Central memory CD8-positive, alpha-beta T cell (primary cell): ENCODE measurements at places on chromosomes 3 and 15.

GRCh38 chr3:153042088-153042487, 119.9 kb upstream of the RAP2B start:
- H3K27ac ChIP-seq: no peak overlapping the region
- DNase-seq: no peak
- H3K27me3 ChIP-seq: peaks cover 8% of the 10 kb centered on the region
- H3K36me3 ChIP-seq: peaks cover 2% of the 10 kb centered on the region
- no peak overlapping the region for H3K4me3 ChIP-seq

- H3K27ac ChIP-seq: no peak overlapping the region
- no peaks in the 10 kb centered on the region for H3K4me1 ChIP-seq
- no peak for DNase-seq
- no peak overlapping the region for H3K4me3 ChIP-seq
- H3K36me3 ChIP-seq: no peaks in the 10 kb centered on the region
Observed at GRCh38 chr3:188943591-188943990, 228.2 kb upstream of the TPRG1 start.

DNA sequence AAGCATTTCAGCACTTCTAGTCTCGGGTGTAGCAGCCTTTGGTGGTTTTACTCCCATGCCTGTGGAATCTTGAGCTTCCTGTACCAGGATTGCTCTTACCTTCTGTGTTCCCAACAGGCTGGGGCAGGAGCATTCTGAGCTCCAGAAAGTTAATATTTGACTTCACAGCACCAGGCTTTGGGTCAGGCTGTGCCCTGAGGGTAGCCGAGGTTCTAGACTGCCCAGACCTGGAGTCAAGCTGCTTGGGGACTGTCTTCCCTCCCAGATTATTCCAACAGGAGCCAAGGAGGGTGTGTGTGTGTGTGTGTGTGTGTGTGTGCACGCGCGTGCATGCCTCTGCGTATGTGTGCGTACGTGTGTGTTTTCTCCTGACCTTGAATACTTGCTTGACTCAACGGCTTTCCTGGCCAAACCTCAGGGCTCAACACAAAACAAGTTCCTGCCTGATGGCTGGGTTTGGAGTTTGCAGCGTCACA, 94.8 kb downstream of the FLNB start:
- H3K4me1 ChIP-seq: no peaks in the 10 kb centered on the region
- no peak overlapping the region for H3K27ac ChIP-seq
- H3K4me3 ChIP-seq: no peak overlapping the region
- no peaks in the 10 kb centered on the region for H3K27me3 ChIP-seq
- DNase-seq: no peak

- peaks cover 16% of the 10 kb centered on the region for H3K4me1 ChIP-seq
- no peak for DNase-seq
- no peak overlapping the region for H3K27ac ChIP-seq
- H3K36me3 ChIP-seq: peaks cover 2% of the 10 kb centered on the region
Observed at GRCh38 chr15:77085297-77085696, 14.4 kb upstream of the TSPAN3 start.

DNA sequence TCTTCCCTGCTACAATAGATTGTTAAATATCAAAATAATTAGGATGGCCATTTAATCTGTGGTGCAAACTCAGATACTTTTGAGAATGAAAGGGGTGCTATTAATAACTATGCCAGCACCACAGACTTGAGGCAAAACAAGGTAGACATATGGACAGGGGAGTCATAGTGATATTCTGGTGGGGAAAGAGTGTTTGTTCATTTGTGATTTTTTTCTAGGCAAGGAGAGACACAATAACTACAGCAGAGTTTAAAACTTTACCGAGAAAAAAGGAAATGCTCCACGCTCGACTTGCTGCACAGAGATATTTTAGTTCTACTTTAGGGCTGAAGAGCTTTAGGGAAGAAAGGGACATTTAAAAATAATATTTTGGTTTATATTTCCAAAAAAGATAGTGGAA, 611.2 kb upstream of the GRM7 start:
- no peak overlapping the region for H3K4me3 ChIP-seq
- H3K36me3 ChIP-seq: no peaks in the 10 kb centered on the region
- no peaks in the 10 kb centered on the region for H3K27me3 ChIP-seq
- no peak for DNase-seq
- H3K27ac ChIP-seq: no peak overlapping the region
